Aorta (tissue), 5 donors: ENCODE measurements at places on chromosomes 5 and 9. TPM values are rescaled to one million over a fixed set of nuclear protein-coding genes. Genes with fewer than 3 reads are reported as not detected.
A peak's percentile ranks its signal among the peaks of the same experiment; 100 is the strongest.

- H3K27me3 ChIP-seq, result no peaks in the 10 kb centered on the region
- no peak for DNase-seq
- no peaks in the 10 kb centered on the region for H3K36me3 ChIP-seq
- no peak overlapping the region for H3K27ac ChIP-seq
These were observed 7.3 kb downstream of the CRHBP start for GRCh38 chr5:76960004-76960625.

The SPATA31C1 gene
- total RNA-seq, result not detected

GRCh38 chr9:127250896-127251391 is 13.6 kb upstream of the GARNL3 start:
- no peak overlapping the region for H3K27ac ChIP-seq
- no peak overlapping the region for H3K4me3 ChIP-seq
- H3K27me3 ChIP-seq, result no peaks in the 10 kb centered on the region
- H3K4me1 ChIP-seq, result peaks cover under 1% of the 10 kb centered on the region

DNA sequence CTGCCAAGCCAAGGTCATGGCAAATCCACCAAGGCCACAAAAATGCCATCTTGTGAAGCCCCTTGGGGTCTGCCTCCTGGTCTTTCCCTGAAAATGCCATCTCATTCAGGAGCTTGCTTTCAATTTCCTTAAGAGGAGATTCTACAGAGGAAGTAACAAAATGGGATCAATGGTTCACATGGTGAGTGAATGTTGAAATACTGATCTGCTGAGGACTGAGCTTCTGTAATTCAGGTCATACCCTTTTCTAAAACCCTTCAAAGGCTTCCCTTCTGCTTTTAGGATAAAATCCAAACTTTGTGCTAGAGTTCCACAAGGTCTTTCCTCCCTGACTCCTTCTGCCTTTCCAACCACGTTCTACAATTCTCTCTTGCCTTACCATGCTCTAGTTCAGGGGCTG is 24.7 kb upstream of the NR3C1 start:
- no peaks in the 10 kb centered on the region for H3K36me3 ChIP-seq
- no peak overlapping the region for H3K27ac ChIP-seq
- H3K4me3 ChIP-seq, result no peak overlapping the region
- H3K27me3 ChIP-seq, result no peaks in the 10 kb centered on the region
- no peak for DNase-seq

GRCh38 chr5:107712359-107712870 is 41.7 kb upstream of the EFNA5 start:
- H3K4me1 ChIP-seq, result no peaks in the 10 kb centered on the region
- no peak overlapping the region for H3K4me3 ChIP-seq
- no peak for DNase-seq

DNA sequence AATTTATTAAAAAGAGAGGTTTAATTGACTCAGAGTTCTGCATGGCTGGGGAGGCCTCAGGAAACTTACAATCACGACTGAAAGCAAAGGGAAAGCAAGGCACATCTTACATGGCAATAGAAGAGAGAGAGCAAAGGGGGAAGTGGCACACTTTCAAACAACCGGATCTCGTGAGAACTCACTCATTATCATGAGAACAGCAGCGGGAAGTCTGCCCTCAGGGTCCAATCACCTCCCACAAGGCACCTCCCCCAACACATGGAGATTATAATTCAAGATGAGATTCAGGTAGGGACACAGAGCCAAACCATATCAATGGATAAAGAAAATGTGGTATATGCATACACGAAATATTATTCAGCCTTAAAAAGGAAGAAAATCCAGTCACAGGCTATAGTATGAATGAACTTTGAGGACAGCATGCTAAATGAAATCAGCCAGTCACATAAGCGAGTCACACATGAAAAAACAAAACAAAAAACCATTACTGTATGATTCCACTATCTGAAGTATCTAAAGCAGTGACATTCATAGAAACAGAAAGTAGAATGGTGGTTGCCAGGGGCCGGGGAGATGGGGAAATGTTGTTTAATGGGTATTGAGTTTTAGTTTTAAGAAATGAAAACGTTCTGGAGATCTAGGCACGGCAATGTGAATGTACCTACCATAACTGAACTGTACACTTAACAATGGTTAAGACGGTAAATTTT is 83.4 kb upstream of the PCA3 start:
- no peak overlapping the region for H3K4me3 ChIP-seq
- H3K27ac ChIP-seq, result no peak overlapping the region
- DNase-seq, result no peak
- H3K27me3 ChIP-seq, result no peaks in the 10 kb centered on the region
- H3K36me3 ChIP-seq, result no peaks in the 10 kb centered on the region

DNA sequence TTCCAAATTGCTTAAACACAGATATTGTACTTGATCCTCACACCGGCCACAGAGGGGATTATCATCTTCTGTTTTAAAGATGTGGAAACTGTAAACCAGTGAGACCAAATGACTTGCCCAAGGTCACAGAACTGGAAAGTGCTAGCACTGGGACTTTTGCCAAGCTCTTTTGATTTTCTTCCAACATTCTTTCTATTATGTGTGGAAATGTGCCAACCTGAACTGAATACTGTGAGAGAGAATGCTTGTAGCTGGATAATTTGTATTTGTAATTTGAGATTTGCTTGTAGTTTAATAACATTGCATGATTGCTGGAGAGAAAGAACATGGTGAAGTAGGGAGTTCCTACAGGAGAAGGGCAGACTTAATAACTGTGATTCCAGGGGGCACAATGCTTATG is 977.9 kb upstream of the NUDT12 start:
- no peaks in the 10 kb centered on the region for H3K4me1 ChIP-seq
- no peak for DNase-seq
- no peaks in the 10 kb centered on the region for H3K27me3 ChIP-seq

DNA sequence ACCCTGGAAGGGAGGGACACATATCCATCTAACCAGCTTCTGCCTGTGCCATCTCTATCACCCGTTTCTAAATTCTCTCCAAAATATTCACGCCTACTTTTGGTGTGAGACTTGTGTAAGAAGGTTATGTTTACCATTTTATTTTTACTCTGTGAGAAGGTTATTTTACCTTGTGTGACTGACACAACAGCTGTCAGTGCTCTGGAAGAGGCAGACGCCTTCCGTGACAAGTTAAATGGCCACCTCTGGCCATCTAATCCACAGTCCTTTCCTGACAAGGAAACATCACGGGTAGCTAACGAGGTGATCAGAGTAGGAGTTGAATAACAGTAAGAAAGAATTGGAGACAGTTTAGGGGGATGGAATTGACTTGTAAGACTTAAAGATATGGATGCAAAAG is 443.8 kb upstream of the PIK3R1 start:
- DNase-seq, result no peak
- H3K27ac ChIP-seq, result no peak overlapping the region
- no peaks in the 10 kb centered on the region for H3K4me1 ChIP-seq
- H3K36me3 ChIP-seq, result no peaks in the 10 kb centered on the region
- H3K27me3 ChIP-seq, result no peaks in the 10 kb centered on the region

The DIPK1B gene
- 13.6 TPM for total RNA-seq

- H3K36me3 ChIP-seq, result no peaks in the 10 kb centered on the region
- H3K4me1 ChIP-seq, result peaks cover 15% of the 10 kb centered on the region
- H3K4me3 ChIP-seq, result no peak overlapping the region
- H3K27me3 ChIP-seq, result no peaks in the 10 kb centered on the region
- DNase-seq, result peak; percentile 92
These were observed 113.0 kb downstream of the KLHL3 start for GRCh38 chr5:137622850-137623249.

The FRMD3 gene
- 7.2 TPM for total RNA-seq

DNA sequence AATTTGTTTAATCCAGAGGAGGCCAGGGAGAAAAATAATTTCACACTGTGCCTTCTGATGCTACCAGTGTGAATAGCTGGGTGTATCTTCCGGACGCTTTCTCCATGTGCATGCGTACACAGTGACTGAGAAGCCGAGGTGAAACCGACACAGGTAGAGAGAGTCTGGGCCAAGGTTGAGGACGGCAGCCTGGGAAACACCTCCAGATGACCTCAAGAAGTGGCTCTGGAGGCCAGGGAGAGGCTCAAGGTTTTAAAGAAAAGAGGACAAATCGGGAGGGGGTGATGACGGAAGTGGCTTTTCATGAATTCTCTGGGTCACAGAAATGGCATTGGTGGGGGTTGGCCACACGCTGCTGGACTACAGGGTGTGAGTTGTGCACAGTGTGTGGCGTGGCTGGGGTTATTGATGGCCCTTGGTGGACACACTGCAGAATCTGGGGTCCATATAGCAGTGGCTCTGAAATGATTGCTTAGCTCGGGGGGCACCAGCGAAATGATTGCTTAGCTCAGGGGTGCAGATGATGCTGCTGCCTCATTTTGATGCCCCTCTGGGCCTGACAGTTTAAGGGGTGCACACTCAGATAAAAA is 34.1 kb upstream of the LRRC14B start:
- H3K36me3 ChIP-seq, result no peaks in the 10 kb centered on the region
- no peak overlapping the region for H3K4me3 ChIP-seq
- H3K4me1 ChIP-seq, result no peaks in the 10 kb centered on the region
- peak; percentile 56 for DNase-seq

- no peak overlapping the region for H3K27ac ChIP-seq
- no peak for DNase-seq
- no peak overlapping the region for H3K4me3 ChIP-seq
- H3K4me1 ChIP-seq, result no peaks in the 10 kb centered on the region
- no peaks in the 10 kb centered on the region for H3K36me3 ChIP-seq
- no peaks in the 10 kb centered on the region for H3K27me3 ChIP-seq
These were observed 1.3 kb upstream of the PROP1 start for GRCh38 chr5:177997319-177997670.

GRCh38 chr5:56143373-56143714 is 89.8 kb downstream of the ANKRD55 start:
- no peaks in the 10 kb centered on the region for H3K27me3 ChIP-seq
- DNase-seq, result no peak
- no peak overlapping the region for H3K4me3 ChIP-seq

The LCN9 gene
- not detected for total RNA-seq

DNA sequence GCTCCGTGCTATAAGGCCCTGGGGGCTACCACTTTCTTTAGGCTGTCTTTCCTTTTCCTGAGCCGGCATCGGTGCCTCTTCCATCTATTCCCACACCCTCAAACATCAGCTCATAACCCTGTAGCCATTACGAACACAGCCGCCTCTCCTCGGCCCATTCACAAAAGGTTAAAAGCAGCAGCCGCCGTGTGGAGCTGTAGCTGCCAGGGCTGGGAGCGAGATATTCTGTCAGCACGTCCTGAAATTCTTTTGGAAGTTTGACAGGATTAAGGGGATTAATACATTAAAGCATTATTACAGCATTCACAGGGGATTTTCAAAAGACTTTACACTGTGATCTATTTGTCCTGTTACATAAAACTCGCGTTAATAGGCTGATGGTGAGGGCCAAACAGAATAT is 428.2 kb downstream of the CDK5RAP2 start:
- H3K27me3 ChIP-seq, result no peaks in the 10 kb centered on the region
- DNase-seq, result no peak
- H3K4me3 ChIP-seq, result no peak overlapping the region
- no peak overlapping the region for H3K27ac ChIP-seq
- no peaks in the 10 kb centered on the region for H3K36me3 ChIP-seq

- H3K27me3 ChIP-seq, result no peaks in the 10 kb centered on the region
- no peaks in the 10 kb centered on the region for H3K36me3 ChIP-seq
- no peak for DNase-seq
- no peak overlapping the region for H3K4me3 ChIP-seq
- no peaks in the 10 kb centered on the region for H3K4me1 ChIP-seq
These were observed 794.4 kb upstream of the ACO1 start for GRCh38 chr9:31590091-31590490.

The BAAT gene
- total RNA-seq, result not detected

DNA sequence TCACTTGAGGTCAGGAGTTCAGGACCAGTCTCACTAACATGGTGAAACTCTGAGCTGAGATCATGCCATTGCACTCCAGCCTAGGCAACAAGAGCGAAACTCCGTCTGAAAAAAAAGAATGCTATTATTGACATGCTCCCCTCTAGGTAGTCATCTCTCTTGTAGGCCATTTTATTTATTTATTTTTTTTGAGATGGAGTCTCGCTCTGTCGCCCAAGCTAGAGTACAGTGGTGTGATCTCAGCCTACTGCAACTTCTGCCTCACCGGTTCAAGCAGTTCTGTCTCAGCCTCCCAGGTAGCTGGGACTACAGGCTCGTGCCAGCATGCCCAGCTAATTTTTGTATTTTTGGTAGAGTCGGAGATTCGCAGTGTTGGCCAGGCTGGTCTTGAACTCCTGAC is 20.6 kb upstream of the NIM1K start:
- no peak for DNase-seq
- no peaks in the 10 kb centered on the region for H3K27me3 ChIP-seq
- H3K4me3 ChIP-seq, result no peak overlapping the region
- H3K27ac ChIP-seq, result no peak overlapping the region

- no peaks in the 10 kb centered on the region for H3K4me1 ChIP-seq
- no peak for DNase-seq
- no peak overlapping the region for H3K27ac ChIP-seq
- H3K36me3 ChIP-seq, result no peaks in the 10 kb centered on the region
- no peaks in the 10 kb centered on the region for H3K27me3 ChIP-seq
These were observed 63.8 kb upstream of the DAPK1 start for GRCh38 chr9:87433853-87434252.

- no peaks in the 10 kb centered on the region for H3K36me3 ChIP-seq
- no peaks in the 10 kb centered on the region for H3K4me1 ChIP-seq
- no peak overlapping the region for H3K4me3 ChIP-seq
- no peak for DNase-seq
- no peak overlapping the region for H3K27ac ChIP-seq
These were observed 122.3 kb downstream of the VAV2 start for GRCh38 chr9:133869674-133870405.

- no peak overlapping the region for H3K4me3 ChIP-seq
- H3K4me1 ChIP-seq, result no peaks in the 10 kb centered on the region
- DNase-seq, result no peak
- H3K27me3 ChIP-seq, result no peaks in the 10 kb centered on the region
These were observed 24.7 kb downstream of the NTRK2 start for GRCh38 chr9:84694248-84694647.

DNA sequence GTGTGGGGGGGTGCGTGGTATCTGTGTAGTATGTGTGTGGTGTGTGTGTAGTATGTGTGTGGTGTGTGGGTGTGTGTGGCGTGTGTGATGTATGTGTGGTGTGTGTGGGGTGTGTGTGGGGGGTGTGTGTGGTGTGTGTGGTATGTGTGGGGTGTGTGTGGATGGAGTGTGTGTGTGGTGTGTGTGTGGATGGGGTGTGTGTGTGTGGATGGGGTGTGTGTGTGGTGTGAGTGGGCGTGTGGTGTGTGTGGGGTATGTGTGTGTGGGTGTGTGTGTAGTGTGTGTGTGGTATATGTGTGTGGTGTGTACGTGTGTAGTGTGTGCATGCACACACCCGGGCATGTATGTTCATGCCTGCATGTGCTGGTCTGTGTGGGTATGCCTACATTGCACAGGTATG is 420.9 kb upstream of the DAP start:
- H3K4me3 ChIP-seq, result no peak overlapping the region
- no peaks in the 10 kb centered on the region for H3K27me3 ChIP-seq
- DNase-seq, result no peak
- H3K4me1 ChIP-seq, result no peaks in the 10 kb centered on the region
- no peak overlapping the region for H3K27ac ChIP-seq

DNA sequence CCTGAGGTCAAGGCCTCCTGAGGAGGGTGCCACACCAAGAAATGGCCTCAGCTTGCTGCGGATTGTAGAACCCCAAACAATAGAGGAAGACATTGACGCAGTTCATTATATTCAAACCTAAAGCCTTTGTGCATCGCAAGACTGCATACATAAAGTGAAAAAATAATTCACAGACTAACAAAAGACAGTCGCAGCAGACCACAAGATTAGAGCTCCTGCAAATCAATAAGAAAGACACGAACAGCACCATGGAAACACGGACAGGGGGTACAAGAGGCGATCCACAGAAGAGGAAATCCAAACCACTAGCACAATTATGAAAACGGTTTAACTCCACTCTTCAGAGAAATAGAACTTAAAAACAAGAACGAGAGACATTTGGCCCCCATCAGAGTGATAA is 10.0 kb upstream of the TCOF1 start:
- no peaks in the 10 kb centered on the region for H3K4me1 ChIP-seq
- H3K4me3 ChIP-seq, result no peak overlapping the region

The AIF1L gene
- 17.4 TPM for total RNA-seq
